Effector CD8-positive, alpha-beta T cell (primary cell): ENCODE measurements at places on chromosomes 4 and X.

- no peak for DNase-seq
Observed at GRCh38 chrX:133916984-133917722, 68.2 kb downstream of the GPC3 start.

GRCh38 chr4:142201041-142201440, 564.7 kb downstream of the IL15 start:
- DNase-seq = no peak

GRCh38 chrX:85903692-85904471, 143.5 kb downstream of the CHM start:
- DNase-seq = no peak

- DNase-seq = no peak
Observed at GRCh38 chrX:39952989-39953388, 144.8 kb downstream of the BCOR start.

DNA sequence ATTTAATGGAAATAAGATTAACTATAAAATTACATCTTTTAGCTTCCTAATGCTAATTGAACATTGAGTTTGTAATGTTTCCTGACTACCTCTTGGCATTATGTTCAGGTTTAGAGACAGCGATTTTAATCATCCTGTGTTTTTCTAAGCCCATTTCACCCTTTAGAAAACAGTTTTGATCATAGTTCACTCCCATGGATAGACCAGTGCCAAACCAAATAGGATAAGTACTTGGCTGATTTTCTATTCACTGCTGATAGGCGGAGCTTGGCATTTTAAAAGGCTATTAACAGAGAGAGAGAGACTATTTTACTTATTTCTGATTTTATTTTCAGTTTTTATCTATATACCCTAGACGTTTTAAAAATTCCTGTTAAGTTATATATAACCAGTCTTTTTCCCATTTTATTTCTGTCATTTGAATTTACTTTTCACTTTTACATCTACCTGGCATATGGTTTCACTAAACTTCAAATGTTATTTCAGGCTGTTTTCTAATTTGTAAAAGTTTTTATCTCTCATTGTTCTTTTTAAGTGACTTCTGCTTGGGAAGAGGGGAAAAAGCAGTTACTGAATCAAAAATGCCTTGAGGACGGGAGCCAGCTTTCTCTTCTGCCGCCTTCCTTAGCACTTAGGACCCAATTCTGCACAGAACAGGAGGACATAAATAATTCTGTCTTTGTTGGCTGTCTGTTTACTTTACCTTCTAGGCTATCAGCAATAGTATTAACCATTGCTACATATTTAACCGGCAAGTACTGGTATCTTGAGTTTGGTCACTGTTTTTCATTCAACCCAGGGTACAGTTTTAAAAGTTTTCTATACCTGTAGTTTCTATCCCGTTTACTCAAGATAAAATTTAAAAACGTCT, 46.4 kb downstream of the SGMS2 start:
- DNase-seq = no peak

- no peak for DNase-seq
Observed at GRCh38 chrX:69127466-69127865, 37.8 kb downstream of the PJA1 start.

DNA sequence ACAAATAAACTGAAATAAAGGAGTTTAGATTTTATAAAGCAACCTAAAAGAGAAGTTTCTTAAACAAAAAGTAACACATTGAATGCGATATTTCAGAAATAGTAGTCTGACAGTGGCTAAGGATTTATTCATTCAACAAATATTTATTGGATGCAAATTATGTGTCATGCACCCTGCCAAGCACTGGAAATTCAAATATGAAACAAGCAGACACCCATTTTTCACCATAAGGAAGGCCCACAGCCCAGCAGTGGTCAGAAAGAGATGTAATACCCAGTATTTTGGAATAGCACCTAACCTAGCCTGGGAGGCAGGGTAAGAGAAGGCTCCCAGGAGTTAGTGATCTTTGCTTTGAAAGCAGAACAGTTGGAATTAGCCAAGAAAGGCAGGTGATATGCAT, 855.1 kb upstream of the TENM3 start:
- DNase-seq = no peak

GRCh38 chr4:120709991-120710390, 212.5 kb downstream of the PRDM5 start:
- DNase-seq = no peak

GRCh38 chrX:69538321-69538876, 34.3 kb downstream of the NALF2 start:
- peak; percentile 42 for DNase-seq

- no peak for DNase-seq
Observed at GRCh38 chrX:53265771-53266574, 15.4 kb downstream of the IQSEC2 start.

DNA sequence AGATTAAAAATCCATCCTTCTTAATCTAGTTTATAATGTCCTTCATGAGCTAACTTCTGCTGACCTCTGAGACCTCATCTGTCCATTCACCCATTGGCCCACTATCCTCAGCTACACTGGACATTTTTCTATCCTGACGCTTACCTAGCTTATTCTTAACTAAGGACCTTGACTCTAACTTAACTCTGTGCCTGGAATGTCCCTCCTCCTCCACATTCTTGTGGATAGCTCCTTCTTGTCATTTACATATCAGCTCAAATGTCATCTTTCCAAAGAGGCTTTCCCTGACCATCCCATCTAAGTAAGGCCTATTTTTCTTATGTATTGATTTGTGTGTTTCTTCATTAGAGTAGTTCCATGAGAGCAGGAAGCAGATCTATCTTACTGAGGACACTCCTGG, 54.7 kb downstream of the ATXN3L start:
- DNase-seq = no peak
